Stimulated activated CD4-positive, alpha-beta T cell treated with anti-CD3 and anti-CD28 coated beads, TNF-alpha, amount 100 ng/mL, for 1 hour (primary cell): ENCODE measurements at places on chromosomes 3 and 15.

DNA sequence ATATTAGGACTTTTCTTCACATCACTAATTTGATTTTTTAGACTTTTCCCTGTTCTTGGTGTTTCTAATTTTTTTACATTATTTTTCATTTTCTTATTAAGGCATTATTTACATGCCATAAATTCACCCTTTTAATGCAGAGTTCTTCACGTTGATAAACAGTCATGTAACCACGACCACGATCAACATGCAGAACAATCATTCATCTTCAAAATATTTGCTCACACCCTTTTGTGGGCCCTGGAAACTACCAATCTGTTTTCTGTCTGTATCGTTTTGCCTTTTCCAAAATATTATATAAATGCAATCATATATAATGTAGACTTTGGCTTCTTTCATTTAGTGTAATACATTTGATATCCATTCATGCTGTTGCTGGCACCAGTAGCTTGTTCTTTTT is 48.7 kb downstream of the ARRDC4 start:
- DNase-seq: no peak

- DNase-seq: no peak
Observed at GRCh38 chr3:40997711-40998519, 201.4 kb upstream of the CTNNB1 start.

DNA sequence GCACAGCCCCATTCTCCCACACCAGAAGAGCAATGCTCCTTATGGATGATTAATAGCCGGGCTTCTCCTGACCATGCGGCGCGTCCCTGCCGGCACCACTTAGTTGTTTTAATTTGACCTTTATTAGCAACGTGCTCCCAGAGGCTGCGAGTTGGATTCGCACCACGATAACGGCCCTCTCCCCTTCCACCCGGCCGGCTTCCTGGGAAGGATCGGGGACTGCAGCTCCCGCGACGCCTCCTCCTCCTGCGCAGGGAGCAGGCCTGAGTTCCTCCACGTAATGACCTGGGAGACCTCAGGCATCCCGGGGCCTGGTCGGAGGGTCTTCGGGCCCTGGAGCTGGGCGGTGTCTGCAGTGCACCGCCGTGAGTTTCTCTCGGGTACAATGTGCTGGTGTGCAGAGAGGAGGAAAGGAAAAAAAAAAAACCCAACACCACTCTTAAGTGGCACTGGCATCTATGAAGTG is 243.3 kb upstream of the TOPAZ1 start:
- DNase-seq: no peak

DNA sequence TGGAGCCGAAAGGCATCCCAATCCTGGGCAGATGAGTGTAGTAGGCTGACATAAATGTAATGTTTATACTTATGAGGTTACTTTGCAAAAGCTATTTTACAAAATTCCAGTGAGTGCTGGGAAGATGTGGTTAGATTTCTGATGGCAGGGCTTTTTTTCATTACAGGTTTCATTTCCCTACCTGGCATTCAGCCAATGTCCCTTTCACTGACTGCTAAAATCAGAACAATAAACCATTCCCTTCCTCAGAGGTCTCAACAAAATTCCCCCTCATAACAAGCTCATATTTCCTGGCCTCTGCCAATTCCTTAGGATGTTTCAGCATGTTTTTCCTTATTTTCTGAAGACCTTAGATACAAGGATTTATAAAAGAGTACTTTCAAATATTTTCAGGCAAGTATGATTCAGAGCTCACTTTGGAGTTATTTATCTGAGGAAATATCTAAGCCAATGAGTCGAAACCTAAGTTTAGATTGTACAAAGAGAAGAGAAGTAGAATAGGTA is 40.9 kb upstream of the CCDC80 start:
- DNase-seq: no peak

DNA sequence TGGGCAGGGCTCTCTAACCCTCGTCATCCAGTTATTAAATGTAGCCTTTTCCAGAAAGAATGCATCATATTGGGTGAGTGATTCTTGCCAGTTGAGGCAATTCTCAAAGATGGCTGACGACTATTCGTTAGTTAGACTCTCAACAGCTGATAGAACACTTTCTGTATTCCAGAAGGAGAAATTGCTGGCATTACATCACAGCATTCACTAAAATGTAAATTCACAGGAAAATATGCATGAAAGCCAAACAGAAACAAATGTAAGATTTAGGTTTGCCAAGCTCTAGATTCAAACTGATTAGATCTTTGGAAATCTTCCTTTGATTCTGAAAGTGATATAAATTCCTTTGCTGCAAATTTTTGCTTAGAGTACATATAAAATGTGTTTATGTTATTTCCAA is 1501.0 kb downstream of the SI start:
- no peak for DNase-seq

DNA sequence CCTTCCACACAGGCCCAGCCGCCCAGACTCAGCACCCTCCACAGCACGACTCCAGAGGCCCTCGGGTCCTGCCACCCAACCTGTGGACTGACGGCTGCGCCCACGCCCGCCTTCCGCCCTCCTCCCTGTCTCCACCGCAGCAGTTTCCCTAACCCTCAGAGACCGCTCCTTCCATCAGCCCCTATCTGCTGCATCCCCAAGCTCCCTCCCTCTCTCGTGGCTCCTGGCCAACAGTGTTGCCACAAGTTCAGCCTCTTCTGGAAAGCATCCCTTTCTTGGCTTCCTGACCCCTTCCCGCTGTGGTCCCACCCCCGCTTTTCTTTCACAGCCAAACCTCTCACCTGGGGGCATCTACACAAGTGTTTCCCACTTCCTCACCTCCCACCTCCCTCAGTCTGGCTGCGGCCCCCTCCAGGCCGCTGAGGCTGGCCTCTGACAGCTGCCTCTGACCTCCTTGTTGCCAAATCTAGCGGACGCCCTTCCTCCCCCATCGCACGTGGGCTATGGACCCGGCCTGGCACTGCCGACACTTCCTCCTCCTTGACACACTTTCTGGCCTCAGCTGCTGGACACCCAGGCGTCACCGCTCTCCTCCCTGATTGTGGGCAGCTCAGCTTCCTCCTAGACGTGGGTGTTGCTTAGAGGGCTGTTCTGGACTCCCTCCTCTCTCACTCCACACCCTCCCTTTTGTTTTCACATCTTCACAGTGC is 168.8 kb upstream of the TLE3 start:
- DNase-seq: no peak

DNA sequence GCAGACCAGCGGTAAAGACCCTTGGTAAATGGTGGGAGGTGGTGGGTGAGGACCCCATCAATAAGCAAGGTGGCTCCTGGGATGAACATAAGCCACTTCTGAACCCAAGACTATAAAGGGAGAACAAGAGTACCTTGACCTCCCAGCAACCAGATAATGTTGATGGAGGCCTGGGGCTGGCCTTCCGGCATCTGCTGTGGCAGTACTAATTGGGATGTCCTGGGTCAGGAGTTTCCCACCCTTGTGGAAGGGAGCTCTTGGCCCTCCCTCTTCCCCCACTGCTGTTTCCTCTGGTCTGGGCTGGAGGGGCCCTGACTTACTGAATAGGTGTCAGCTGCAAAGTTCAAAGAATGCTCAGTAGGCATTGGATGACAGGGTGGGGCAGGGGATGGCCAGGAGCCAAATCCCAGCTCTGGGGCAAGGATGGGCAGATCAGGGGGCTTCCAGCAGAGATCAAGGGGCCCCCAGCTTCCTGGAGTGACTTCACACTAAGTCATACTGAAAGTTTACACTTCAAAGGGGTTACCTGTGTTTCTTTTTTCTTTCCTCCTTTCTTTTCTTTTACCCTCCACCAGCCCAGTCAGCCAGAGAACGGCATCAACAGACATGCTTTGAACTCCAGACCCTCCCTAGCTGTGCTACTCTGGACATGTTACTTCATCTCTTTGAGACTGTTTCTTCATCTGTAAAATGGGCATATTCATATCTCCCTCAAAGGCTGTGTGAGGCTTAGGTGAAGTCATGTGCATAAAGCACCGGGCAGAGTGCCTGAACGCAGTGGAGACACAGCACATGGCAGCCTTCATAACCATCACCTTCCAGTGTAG is 1.5 kb downstream of the RBP1 start:
- no peak for DNase-seq

DNA sequence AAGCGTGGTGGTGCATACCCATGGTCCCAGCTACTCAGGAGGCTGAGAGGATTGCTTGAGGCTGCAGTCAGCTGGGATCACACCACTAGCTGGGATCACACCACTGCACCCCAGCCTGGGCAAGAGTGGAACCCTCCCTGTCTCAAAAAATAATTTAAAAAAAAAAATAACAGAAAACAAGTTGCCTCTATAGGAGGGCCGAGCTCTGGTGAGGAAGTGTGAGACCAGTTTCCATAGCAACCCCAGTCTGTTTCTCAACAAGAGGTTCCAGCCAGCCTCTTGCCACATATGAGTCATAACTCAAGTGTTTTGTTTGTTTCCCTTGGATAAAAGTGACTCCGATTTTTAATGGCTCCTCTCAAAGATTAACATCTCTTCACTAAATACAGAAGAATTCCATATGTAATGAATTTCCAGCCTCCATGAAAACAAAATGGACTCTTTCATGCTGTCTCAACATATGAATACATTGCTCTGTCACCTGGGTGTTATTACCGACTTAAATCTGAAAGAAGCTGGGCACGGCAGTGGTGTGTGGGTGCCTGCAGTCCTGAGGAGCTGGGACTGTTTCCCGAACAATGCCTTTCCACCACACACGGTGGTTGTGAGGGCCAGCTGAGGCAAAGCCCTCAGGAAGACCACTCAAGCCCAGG is 19.7 kb downstream of the TMEM43 start:
- no peak for DNase-seq

GRCh38 chr15:34973512-34973911 is 4.0 kb upstream of the AQR start:
- DNase-seq: no peak

DNA sequence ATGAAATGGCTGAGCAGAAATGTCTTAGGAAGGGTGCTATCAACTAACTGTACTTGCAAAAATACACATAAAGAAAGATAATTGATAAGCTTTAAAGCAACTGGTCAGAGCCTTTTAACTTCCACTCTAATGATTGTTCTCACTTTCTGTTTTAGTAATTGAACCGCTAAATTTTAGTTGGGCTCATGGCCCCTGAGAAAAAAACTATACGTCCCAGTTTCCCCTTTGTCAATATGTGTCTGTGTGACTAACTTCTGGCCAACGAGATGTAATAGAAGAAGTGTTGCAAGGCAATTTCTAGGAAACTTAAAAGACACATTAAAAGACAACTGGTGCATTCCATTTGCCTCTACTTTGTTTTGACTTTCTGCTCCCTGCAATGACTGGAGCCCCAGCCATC is 223.9 kb downstream of the NR1D2 start:
- DNase-seq: no peak

- DNase-seq: no peak
Observed at GRCh38 chr3:66425032-66425431, 75.8 kb downstream of the LRIG1 start.

DNA sequence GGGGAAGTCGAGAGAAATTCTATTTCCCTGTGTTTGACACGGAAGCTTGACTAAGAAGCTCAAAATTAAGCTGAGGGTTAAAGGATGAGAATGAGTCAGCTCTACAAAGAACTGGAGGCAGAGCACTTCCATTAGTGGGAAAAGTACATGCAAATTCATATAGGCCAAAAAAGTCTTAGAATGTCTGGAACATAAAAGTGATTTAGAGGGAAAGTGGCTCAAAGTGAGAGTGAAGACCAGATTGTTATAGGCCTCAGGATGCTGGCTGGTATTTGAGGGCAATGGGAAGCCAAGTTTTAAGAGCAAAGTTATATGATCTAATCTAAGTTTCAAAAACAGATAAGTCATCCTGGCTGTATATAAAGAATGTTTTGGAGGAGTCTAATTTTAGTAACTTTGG is 857.3 kb downstream of the NAALADL2 start:
- no peak for DNase-seq

- no peak for DNase-seq
Observed at GRCh38 chr3:141228395-141228794, 3.2 kb upstream of the PXYLP1 start.

- no peak for DNase-seq
Observed at GRCh38 chr3:78988324-78988723, 779.5 kb downstream of the ROBO1 start.

GRCh38 chr3:109994853-109995252 is 657.5 kb upstream of the DPPA4 start:
- no peak for DNase-seq

GRCh38 chr3:145159640-145160039 is 1001.3 kb downstream of the PLOD2 start:
- no peak for DNase-seq

DNA sequence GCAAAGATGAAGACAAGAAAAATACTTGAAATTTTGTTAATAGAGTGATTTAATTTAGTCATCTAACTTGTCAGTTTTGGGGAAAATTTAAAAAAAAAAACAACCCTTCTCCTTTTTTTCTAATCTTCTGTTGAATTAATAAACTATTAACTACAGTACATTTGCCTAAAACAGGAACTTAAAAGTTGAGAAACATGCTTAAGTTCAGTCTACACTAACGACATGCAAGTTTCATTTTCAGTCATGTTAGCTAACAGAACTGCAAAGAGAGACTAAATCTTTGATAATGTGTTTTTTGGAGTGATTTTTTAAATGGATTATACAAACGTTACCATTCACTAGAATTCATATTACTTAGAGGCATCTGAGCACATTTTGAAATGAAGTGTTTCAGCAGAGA is 71.9 kb upstream of the MBNL1 start:
- DNase-seq: no peak

- no peak for DNase-seq
Observed at GRCh38 chr15:69319384-69320375, 21.0 kb downstream of the PAQR5 start.

GRCh38 chr3:18086078-18086477 is 339.1 kb downstream of the SATB1 start:
- DNase-seq: no peak

- DNase-seq: no peak
Observed at GRCh38 chr3:34200576-34200975, 402.1 kb downstream of the PDCD6IP start.

DNA sequence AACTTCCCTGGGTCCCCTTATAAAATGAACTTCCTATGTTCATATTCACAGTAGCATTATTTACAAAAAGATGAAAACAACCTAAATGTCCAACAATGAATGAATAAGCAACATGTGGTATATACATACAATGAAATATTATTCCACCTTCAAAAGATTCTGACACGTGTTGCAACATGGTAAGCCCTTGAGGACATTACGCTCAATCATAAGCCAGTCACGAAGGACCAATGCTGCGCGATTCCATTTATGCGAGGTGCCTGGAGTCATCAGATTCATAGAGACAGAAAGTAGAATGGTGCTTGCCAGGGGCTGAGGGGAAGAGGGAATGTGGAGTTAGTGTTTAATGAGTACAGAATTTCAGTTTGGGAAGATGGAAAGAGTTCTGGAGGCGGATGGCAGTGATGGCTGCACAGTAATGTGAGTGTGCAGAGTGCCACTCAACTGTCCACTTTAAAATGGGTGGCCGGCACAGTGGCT is 88.8 kb upstream of the ALDH1A3 start:
- DNase-seq: no peak

- no peak for DNase-seq
Observed at GRCh38 chr3:164458986-164459385, 619.3 kb downstream of the SI start.

- DNase-seq: no peak
Observed at GRCh38 chr3:37984051-37984450, 6.5 kb upstream of the VILL start.
